ENCODE measurements at places on chromosomes 1 and 21. TPM values are rescaled to one million over a fixed set of nuclear protein-coding genes. Genes with fewer than 3 reads are reported as not detected.
A peak's percentile ranks its signal among the peaks of the same experiment; 100 is the strongest.

DNA sequence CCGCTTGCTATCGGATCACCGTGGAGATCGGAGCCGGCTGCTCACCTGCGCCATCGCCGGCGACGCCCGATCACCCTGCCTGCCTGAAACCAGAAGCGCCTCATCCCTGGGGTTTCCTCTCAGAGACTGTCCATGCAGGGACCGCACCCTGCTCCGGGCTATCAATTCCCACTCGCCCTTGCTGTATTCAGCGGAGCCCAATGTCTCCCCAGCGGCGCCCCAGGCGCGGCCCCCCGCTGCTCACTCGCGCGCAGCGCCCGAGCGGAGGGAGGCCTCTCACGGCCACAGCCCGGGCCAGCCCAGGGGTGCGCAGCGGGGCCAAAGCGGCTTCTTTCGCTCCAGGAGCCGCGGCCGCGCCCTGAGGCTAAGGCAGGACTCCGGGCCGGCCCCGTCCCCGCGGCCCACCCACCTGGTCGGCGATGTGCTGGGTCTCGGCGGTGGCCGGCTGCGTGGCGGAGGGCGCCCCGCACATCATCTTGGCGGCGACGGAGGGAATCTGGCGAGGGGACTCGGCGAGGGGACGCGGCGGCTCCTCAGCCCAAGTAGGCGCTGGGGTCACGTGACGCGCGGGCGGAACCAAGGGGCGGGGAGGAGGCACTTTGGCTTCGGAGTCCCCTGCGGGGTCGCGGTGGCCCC, at the start of gene CSTB:
Gene CSTB (minus strand): TSS at position 514 of the 636 bp plus-strand sequence. CDS start 39 bp downstream, at position 475.
- DNase-seq, result peak; percentile 20

GRCh38 chr1:28516518-28516956, 10.7 kb downstream of the RCC1 start:
- DNase-seq, result peak; percentile 11

DNA sequence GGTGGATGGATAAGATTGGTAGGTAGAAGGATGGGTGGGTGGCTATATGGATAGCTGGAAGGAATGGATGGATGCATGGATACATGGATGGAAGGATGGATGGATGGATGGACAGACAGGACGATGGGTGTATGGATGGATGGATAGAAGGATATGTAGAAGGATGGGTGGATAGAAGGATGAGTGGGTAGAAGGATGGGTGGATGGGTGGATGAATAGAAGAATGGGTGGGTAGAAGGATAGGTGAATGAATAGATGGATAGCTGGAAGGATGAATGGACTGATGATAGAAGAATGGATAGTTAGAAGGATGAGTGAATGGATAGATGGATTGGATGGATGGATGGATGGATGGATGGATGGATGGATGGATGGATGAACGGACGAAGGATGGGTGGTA, 5.0 kb downstream of the MASP2 start:
- no peak for DNase-seq

DNA sequence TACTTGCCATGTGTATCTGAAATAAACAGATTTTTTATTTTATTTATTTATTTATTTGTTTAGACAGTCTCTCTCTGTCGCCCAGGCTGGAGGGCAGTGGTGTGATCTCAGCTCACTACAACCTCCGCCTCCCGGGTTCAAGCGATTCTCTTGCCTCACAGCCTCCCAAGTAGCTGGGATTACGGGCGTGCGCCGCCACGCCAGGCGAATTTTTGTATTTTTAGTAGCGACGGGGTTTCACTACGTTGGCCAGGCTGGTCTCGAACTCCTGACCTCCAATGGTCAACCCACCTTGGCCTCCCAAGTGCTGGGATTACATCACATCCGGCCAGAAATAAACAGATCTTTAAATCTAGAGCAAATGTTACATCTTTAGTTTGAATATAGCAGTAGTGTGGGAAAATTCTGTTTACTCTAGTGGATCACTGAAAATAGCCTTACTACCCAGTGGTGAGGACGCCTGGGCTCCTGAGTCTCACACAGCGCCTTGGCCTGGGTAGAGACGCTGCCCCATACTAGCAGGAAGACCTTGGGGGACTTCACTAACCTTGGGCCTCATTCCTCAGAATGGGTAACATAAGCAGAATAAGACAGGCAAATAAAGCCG, 709 bp downstream of the GART start:
- no peak for DNase-seq

GRCh38 chr1:215114154-215114933, 31.8 kb downstream of the KCNK2 start:
- DNase-seq, result peak; percentile 89

The ZNF683 gene
- total RNA-seq, result not detected
